ENCODE measurements at places on chromosomes 12 and 14.

- no peak for DNase-seq
Measured at GRCh38 chr14:83826838-83827237, 1703.1 kb upstream of the FLRT2 start.

GRCh38 chr14:105924951-105925591 is 398.7 kb downstream of the TMEM121 start:
- DNase-seq = no peak

- peak; percentile 70 for DNase-seq
Measured at GRCh38 chr14:31541702-31542101, 19.5 kb upstream of the NUBPL start.

DNA sequence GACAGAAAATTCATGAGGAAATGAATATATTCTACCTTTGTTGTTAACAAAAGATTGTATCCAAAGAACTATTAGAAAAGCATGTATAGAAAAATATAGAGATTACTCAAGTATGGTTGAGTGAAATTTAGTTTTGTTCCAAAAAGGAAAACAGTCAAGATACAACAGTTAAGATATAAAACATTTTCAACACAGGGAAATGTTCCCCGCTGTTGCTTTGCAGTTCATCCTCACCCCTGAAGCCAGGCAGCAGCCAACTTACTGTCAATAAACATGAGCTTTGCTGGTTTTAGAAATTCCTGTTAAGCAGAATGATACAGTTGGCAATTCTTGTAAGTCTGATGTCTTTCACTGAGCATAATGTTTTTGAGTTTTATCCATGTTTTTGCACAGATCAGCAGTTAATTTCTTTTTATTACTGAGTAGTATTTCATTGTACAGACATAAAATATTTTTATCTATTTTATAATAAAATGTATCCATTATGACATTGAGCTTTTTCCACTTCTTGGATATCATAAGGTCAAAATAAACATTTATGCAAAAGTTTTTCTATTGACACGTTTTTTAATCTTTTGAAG is 1.2 kb upstream of the CLEC2B start:
- DNase-seq = no peak

DNA sequence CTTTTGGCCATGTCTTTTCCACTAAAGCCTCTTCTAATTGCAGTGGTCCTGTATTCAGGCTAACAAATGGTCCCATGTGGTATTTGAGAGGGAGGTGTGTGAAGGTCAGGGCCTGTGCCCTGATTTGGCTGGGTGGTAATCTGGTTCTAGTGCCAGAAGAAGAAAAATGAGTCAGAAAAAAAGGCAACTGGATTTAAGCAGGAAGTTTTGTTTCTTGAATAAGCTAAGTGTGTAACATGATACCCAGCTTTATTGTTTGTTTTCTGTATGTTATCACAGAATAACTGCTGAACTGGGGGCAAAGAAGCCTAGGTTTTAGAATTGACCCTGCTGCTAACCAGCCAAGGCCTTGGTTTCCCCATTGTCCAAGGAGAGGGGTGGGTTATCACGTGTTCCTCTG is 134.0 kb downstream of the ANO6 start:
- peak; percentile 24 for DNase-seq

- no peak for DNase-seq
Measured at GRCh38 chr14:32656601-32657000, 282.1 kb upstream of the NPAS3 start.

DNA sequence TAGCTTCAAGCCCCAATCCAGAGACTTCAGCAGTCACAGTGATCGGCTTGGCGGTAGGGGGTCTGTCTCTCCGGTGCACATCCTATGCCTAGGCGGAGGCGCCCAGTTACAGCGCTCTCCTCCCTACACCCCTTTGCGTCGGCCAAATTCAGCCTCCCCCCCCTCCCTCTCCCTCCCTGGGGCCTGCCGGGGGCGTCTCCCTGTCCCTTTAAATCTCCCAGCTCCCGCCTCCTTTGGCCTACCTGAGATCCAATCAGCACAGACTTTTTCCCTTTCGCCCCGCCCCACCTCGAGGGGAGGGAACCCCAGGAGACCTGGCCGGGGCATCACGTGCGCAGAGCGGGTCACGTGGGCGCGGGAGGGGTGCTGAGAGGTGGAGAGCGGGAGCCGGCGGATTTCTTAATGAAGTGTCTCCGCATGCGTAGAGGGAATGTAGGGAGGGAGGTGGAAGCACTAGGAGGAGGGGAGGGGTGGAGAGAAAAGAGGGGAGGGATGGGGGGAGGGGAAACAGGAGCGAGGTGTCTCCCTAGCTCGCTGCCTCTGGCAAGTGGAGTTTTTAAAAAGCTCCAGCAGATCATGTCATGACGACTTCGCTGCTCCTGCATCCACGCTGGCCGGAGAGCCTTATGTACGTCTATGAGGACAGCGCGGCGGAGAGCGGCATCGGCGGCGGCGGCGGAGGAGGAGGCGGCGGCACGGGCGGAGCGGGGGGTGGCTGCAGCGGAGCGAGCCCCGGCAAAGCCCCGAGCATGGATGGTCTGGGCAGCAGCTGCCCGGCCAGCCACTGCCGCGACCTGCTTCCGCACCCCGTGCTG is at the start of gene HOXC13:
TSS of gene HOXC13 (plus strand) at position 506 of the 815 bp plus-strand sequence. CDS start at position 582, 76 bp downstream.
- peak; percentile 99 for DNase-seq

GRCh38 chr14:27090716-27091115 is 492.9 kb upstream of the NOVA1 start:
- DNase-seq = no peak

DNA sequence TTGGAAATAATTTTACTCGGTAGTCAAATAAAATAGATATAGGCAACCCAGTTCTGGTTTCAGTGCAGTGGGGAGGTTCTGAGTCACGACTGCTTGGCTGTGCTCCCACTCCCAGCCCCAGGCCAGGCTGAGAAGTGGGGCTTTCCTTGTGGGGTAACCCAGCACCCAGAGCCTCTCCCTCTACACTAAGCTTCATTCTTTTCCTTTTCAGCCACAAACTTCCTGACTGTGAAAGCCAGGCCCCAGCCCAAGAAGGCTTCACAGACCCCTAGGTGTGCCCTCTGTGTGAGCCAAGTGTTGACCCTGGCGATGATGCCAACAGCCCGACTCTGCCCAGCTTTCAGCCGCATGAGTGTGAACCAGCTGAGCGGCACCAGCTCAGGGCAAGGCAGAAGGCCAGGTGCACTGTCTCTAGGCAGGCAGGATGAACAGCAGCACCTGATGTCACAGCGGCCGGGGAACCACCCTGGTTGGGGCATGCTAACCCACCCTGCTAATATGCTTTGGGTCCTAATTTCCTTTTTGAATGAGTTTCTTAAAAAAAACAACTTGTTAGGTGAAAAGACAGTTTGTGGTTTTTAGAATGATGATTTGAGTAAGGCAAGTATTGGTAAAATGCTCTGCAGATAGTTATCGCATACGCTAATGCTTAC is 42.2 kb upstream of the ATP23 start:
- no peak for DNase-seq
